CD4-positive, alpha-beta T cell (primary cell): ENCODE measurements at places on chromosomes 7 and 10. TPM values are rescaled to one million over a fixed set of nuclear protein-coding genes. Genes with fewer than 3 reads are reported as not detected.

- peaks cover 2% of the 10 kb centered on the region for H3K27me3 ChIP-seq
- no peak overlapping the region for H3K4me3 ChIP-seq
- DNase-seq = no peak
- no peak overlapping the region for H3K27ac ChIP-seq
Observed at GRCh38 chr10:123913688-123914268, 22.2 kb upstream of the CPXM2 start.

DNA sequence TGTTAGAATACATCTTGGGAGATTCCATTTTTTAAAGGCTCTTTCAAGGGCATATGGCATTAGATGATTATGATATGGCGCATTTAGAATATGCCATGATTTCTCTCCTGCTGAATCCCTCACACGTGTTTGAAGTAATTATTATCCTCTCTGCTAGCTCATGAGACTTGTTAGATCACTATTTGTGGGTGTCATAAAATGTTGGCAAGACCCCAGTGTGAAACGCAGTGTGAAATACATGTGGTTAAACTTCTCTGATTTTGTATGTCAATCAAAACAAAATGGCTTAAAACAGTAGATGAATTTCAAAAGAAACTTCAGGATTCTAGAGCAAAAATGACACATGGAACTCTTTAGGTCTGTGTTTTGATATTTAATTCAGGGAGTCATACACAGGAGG, 560.8 kb downstream of the AUTS2 start:
- H3K27ac ChIP-seq = no peak overlapping the region
- no peak overlapping the region for H3K4me3 ChIP-seq
- no peak for DNase-seq
- no peaks in the 10 kb centered on the region for H3K27me3 ChIP-seq
- H3K36me3 ChIP-seq = no peaks in the 10 kb centered on the region
- H3K4me1 ChIP-seq = no peaks in the 10 kb centered on the region

DNA sequence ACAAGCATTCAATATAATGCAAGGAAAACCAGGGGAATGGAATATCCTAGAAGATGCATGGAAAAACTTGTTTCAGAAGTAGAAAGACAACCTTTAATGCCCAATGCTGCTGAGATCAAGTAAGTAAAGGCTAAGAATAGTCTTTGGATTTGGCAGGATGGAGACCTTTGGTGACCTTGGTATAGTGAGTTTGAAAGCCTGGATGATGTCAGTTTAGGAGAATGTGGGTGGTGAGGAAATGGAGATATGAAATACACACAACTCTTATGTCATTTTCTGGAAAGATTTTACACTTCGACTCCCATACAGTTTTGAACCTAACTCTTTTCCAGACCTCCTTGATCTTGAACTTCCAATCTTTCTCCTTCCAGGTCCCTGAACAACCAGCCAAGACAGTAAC, 185.7 kb downstream of the TFEC start:
- no peak overlapping the region for H3K27ac ChIP-seq
- no peaks in the 10 kb centered on the region for H3K4me1 ChIP-seq
- H3K27me3 ChIP-seq = no peaks in the 10 kb centered on the region
- no peaks in the 10 kb centered on the region for H3K36me3 ChIP-seq

Gene ACSM6
- total RNA-seq = not detected

Gene IKZF1
- 297 TPM for total RNA-seq

Gene IDI2
- not detected for total RNA-seq

GRCh38 chr10:72009051-72009424, 44.8 kb downstream of the CHST3 start:
- H3K27ac ChIP-seq = no peak overlapping the region
- H3K4me1 ChIP-seq = no peaks in the 10 kb centered on the region
- no peak overlapping the region for H3K4me3 ChIP-seq

- no peak overlapping the region for H3K4me3 ChIP-seq
- DNase-seq = no peak
- no peaks in the 10 kb centered on the region for H3K4me1 ChIP-seq
- no peaks in the 10 kb centered on the region for H3K27me3 ChIP-seq
Observed at GRCh38 chr10:117360016-117360415, 15.2 kb downstream of the PDZD8 start.

DNA sequence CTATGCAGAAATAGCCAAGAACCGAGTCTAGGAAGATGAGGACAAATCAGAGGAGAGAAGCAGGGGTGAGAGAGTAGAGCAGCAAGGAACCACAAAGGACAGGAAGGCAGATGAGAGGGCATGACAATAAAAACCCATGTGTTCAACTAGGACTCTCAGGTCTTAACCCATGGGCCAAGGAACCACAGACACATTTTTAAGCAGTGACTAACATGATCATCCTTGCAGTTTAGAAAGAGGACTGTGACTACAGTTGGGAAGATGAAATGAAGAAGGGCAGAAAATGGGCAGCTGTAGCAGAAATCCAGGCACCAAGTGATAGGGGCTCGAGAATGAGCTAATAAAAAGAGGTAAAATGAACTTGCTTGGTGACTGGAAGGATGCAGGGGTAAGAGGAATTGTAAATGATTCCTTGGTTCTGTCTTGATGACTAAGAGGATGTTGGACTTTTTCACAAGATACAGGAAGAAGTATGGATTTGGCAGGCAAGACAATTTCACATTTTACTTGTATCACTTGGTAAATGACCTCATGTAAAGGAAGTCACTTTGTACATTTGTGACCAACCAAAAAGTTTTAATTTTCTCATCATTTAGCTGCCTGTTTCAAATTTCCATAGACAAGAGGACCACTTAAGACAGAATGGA, 22.8 kb downstream of the SGMS1 start:
- no peaks in the 10 kb centered on the region for H3K36me3 ChIP-seq
- H3K4me3 ChIP-seq = no peak overlapping the region
- H3K4me1 ChIP-seq = peaks cover 23% of the 10 kb centered on the region
- DNase-seq = no peak

DNA sequence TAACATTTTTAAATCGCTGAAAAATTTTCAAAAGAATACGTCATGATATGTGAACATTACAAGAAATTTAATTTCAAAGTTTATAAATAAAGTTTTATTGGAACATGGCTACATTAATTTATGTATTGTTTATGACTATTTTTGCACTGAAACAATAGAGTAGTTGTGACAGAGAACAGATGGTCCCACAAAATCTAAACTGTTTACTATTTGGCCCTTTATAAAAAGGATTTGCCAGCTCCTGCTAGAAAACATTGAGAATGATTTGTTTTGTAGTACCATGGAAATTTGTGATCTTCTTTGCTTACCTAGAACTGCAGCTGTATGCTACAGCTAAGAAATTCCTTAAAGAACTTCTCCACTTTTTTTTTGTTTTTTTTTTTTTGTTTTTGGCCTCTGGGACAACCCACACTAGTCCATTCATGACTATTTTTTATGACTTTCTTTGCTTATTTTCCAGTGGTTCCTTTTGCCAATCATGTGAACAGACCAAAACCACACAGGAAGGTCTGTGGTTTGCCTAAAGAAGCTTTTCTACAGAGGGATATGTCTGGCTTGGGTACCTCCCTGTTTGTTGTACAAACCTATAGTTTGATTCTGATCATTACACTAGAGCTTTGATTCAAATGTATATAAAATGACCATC, 55.7 kb downstream of the ST7 start:
- H3K27ac ChIP-seq = no peak overlapping the region
- peak; percentile 79 for DNase-seq
- H3K36me3 ChIP-seq = no peaks in the 10 kb centered on the region
- H3K4me3 ChIP-seq = no peak overlapping the region
- H3K4me1 ChIP-seq = peaks cover 26% of the 10 kb centered on the region

GRCh38 chr7:117086788-117087187, 133.5 kb downstream of the ST7 start:
- H3K27me3 ChIP-seq = no peaks in the 10 kb centered on the region
- DNase-seq = no peak
- H3K4me3 ChIP-seq = no peak overlapping the region
- no peak overlapping the region for H3K27ac ChIP-seq

DNA sequence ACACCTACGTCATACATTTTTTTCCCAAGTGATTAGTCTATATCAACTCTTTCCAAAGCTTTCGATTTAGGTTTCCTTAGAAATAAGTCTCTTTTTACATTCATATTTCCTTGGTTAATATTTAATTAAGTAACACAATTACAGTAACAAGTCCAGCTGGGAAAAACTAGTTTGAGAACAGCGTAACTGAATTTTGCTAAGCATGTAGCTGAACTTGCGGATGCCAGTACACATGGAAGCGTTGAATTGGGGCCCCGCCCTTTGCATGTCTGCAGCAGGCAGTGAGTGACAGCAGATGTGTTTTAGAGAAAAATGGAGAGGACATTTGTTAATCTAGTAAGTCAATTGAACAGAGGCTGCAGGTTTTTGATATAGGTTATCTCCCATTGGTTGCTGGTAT, 72.5 kb downstream of the TAF3 start:
- H3K36me3 ChIP-seq = no peaks in the 10 kb centered on the region
- H3K27me3 ChIP-seq = no peaks in the 10 kb centered on the region
- H3K4me3 ChIP-seq = no peak overlapping the region
- DNase-seq = no peak
- no peak overlapping the region for H3K27ac ChIP-seq

Gene AS3MT
- 0.67 TPM for total RNA-seq

- no peak overlapping the region for H3K27ac ChIP-seq
- no peak for DNase-seq
- no peaks in the 10 kb centered on the region for H3K27me3 ChIP-seq
- H3K4me1 ChIP-seq = peaks cover 79% of the 10 kb centered on the region
- no peaks in the 10 kb centered on the region for H3K36me3 ChIP-seq
Observed at GRCh38 chr10:11404901-11405300, 206.5 kb downstream of the USP6NL start.

- no peaks in the 10 kb centered on the region for H3K36me3 ChIP-seq
- no peak overlapping the region for H3K27ac ChIP-seq
- no peaks in the 10 kb centered on the region for H3K27me3 ChIP-seq
- no peak for DNase-seq
- no peaks in the 10 kb centered on the region for H3K4me1 ChIP-seq
Observed at GRCh38 chr7:27551803-27552400, 110.8 kb downstream of the HIBADH start.
